ENCODE measurements at places on chromosomes 5 and 9. TPM values are rescaled to one million over a fixed set of nuclear protein-coding genes. Genes with fewer than 3 reads are reported as not detected.

The NME5 gene
- total RNA-seq = 0.20 TPM

DNA sequence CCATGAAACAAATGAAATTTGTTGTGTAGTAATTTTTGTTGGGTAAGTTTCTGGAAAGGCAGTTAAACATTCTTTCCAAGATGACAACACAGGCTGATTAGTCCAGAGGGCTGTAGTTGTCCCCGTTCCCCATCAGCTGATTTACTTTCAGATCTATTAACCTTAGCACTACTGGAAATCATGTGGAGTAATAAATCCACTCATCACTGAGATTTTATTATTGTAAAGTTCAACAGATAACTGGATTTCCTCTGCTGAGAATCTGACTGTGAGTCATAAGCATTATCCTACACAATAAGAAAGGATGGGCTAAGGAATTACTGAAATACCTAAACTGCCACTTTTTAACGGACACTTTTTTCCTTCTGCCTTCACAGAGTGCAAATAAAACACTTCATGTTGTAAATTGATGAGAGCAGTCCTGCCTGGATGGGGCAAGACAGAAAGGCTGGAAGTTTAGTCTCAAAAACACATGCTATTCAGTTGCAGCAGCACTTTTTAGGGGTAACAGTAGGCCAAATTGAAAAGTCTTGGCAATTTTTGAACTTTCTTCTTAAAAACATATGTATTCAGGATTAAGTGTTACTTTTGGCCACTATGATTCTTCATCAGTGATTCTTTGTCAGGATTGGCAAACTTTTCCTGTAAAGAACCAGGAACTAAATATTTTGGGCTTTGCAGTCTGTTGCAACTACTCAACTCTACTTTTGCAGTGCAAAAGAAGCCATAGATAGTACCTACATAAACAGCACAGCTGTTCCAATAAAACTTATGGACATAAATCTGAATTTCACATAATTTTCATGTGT, 7.0 kb downstream of the STOM start:
- no peak for DNase-seq

The SPINK6 gene
- not detected for total RNA-seq

The OSTF1 gene
- 25.7 TPM for total RNA-seq

DNA sequence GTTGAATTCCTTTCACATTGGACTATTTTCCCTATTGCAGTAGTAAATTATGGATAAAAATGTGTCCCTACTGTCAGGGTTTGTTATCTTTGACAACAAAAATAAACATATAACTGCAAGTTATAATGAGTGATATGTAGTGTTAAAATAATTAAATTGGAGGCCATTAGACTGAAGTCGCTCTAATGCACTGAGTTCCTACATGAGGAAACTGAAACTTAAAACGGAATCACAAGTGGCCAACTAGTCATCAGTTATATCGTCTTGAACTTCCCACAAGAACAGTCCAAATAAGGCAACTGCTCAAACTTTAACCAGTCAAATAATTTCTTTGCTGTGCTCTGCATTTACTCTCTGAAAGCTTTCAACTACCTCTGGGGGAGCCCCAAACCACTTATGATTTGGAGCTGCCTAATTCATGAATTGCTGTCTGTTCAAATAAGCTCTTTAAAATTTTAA, 2.1 kb upstream of the IFT74 start:
- DNase-seq = no peak

- no peak for DNase-seq
Measured at GRCh38 chr9:86687788-86688187, 259.5 kb downstream of the GAS1 start.

The CMYA5 gene
- total RNA-seq = 1.3 TPM

All from left lobe of liver (tissue), 2 donors.